ENCODE measurements at places on chromosomes 4 and X.

DNA sequence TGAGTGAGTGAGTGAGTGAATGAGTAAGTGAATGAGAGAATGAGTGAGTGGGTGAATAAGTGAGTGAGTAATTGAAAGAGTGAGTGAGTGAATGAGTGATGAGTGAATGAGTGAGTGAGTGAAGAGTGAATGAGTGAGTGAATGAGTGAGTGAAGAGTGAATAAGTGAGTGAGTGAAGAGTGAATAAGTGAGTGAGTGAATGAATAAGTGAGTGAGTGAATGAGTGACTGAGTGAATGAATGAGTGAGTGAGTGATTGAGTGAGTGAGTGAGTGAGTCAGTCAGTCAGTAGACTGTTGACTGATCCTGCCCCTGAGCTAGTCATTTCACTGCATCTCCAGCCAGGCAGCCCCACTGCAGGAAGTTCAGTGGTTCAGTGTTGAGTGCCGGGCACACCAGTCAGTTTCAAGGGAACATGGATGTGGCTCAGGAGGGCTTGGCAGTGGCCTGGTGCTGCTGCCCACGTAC is 228.4 kb upstream of the PSAPL1 start:
- no peak for DNase-seq

- DNase-seq, result no peak
Observed at GRCh38 chr4:48090621-48091020, 43.4 kb downstream of the TXK start.

DNA sequence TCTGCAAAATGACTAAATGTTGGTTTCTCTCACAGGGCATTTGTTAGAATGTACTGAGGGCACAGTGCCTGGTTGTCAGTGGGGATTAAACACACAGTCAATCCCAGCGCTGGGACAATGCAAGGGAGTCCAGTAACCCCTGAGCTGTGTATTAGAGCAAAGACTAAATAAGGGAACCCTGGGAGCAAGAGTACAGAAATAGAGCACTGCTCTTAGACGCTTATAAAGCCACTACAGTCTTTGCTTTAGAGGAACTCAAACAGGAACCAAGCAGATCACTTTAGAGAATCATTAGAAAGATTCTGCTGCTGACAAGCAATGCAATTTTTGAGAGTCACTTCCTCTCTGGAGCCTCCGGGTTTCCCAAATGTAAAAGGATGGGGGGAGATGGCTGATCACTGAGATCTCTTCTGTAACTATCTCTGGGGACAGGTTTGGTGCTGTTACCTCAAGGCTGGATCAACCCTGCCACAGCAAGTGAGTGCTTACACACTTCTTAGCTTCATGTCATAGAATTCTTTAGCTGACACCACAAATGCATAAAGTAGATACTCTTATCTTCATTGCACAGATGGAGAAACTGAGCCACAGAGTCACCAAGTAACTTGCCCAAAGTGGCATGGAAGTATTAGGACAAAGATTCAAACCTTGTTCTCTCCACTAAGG is 137.8 kb upstream of the CPEB2 start:
- DNase-seq, result peak; percentile 23

GRCh38 chr4:73705721-73706120 is 34.6 kb upstream of the CXCL8 start:
- no peak for DNase-seq

- DNase-seq, result no peak
Observed at GRCh38 chrX:84363051-84363450, 139.2 kb downstream of the HDX start.

GRCh38 chr4:103104886-103105285 is 5.3 kb upstream of the BDH2 start:
- no peak for DNase-seq

GRCh38 chr4:125985856-125986255 is 671.1 kb downstream of the FAT4 start:
- no peak for DNase-seq

- DNase-seq, result no peak
Observed at GRCh38 chr4:143270256-143270838, 66.3 kb upstream of the GAB1 start.

DNA sequence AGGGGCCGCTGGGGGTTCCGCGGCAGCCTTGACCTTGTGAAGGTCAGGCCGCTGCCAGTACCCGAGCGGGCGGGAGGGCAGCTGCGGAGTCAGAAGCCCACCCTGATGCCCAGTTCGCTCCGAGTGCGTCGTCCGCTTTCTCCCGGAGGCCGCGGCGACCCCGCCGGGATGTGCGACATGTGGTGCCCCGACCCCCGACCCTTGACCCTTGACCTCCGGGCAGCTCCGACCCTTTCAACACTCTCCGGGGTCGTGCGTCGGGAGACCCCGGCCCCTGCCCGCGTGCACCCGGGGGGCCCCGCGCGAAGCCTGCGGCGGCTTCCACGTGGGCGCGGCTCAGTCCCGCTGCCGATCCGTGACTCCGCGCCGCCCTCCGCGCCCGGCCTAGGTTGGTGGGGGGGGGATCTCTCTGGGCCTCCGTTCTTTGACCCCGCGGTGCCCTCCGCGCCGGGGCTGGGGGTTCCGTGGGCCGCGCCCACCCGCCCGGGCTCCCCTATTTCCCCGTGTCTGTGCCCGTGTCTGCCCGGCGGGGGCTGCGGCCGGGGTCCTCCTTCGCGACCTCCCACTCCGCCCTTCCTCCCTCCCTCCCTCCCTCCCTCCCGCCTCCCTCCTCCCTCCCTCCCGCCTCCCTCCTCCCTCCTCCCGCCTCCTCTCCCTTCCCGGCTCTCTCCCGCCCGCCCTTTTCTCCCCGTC is 609 bp upstream of the SLC25A6 start:
- no peak for DNase-seq
